ENCODE measurements at places on chromosomes 6 and 20.
A peak's percentile ranks its signal among the peaks of the same experiment; 100 is the strongest.

DNA sequence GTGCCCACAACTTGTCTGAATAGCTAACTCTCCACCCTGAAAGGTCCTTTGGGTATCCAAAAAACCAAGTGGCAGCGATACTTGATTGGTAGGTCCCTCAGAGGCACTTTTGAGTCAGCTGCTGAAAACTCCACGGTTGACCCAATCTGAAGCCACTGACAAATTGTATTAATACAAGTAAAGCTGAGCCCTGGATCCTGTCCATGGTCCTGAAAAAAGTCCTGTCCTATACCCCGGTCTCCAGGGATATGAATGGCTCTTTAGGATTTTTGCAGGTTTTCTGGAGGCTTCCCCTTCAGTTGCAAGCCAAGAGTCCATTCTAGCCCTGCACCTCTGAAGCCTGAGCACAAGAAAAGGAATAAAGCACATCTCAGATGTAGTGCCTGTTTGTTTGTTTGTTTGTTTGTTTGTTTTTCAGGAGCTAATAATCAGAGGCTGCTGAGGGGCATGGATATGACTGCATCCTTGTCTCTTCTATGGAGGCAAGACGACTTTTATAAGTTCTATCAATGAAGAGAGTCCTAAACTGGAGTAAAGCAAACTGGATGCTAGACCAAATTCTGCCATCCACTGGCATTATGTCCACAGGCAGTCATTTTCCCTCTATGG lies 1.7 kb upstream of the SLC12A5 start:
- DNase-seq = peak; percentile 8

- no peak for DNase-seq
Observed at GRCh38 chr6:4819706-4820283, 43.6 kb downstream of the CDYL start.

DNA sequence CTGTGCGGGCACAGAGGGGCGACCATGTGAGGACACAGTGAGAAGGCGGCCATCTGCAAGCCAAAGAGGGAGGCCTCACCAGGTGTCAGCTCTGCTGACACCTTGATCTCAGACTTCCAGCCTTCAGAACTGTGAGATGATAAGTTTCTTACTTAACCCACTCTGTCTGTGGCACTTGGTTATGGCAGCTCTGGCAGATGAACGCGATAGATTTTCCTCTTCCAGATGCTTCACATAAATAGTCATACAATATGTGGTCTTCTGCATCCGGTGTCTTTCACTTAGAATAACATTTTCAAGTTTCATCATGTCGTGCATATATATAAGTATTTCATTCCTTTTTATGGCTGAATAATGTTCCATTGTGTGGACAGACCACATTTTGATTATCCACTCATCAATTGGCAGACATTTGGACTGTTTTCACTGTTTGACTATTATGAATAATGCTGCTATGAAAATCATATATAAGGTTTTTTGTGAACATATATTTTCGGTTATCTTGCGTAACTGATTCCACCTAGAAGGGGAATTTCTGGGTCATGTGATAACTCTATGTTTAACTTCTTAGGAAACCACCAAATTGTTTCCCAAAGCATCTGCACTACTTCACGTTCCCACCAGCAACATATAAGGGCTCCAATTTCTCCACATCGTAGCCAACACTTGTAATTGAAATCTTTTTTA lies 30.2 kb downstream of the PRR18 start:
- no peak for DNase-seq

DNA sequence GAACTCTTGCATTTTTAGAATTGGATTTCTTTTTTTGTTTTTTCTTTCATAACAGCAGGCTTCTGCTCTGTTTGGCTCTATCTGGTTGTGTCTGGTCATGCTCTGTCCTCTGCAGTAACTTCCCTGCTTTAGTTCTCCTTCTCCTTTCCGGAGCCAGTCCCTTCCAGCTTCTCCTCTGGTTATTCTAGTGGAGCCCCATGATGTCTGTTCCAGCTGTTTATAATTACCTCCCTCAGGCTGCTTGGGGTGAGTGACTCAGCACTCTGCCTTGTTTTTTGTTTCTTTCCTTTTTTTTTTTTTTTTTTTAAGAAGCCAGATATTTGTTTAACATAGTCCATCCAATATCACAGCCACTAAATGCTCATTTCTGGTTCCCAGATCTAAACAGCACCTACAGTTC lies 409.6 kb downstream of the MAFB start:
- DNase-seq = peak; percentile 78

GRCh38 chr6:170128811-170129681 lies 161.8 kb downstream of the DLL1 start:
- no peak for DNase-seq

DNA sequence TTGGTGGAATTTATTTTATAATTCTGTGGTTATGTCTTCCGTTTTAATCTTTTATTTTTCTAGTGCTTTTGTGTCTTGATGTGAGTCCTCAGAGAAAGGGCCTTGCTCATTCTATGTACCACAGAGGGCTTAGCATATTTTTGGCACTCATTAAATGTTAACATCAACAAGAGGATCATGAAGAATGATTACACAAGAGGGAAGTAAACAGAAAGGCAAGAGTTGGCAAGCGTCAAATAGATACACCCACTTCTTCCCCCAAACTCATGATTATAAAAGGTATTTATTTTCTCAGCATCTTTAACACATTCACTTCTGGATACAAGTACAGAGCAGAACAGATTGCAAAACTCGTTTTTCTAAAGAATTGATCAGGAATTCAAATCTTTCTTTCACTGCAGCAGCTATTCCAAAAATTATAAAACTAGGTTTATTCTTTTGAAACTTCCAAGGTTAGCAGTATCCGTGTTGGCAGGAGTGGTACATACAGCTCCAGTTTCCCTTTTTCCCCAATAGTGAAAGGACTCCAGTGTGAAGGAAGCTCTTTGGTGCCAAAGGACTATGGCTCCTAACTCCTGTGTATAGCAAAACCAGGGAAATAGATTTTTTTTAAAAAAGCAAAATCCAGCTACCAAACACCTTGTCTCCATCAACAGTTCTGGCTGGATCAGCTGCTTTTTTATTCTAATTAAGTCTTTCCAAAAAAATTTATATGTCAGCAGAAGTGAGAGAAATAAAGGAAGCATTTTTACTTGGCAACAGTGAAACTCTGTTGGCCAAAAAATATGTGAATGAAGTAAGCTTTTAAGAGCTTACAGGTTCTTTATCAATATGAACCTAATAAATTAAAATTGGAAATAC lies 221.9 kb downstream of the ADGRG6 start:
- peak; percentile 52 for DNase-seq

GRCh38 chr6:122035173-122035572 lies 364.3 kb upstream of the HSF2 start:
- no peak for DNase-seq

DNA sequence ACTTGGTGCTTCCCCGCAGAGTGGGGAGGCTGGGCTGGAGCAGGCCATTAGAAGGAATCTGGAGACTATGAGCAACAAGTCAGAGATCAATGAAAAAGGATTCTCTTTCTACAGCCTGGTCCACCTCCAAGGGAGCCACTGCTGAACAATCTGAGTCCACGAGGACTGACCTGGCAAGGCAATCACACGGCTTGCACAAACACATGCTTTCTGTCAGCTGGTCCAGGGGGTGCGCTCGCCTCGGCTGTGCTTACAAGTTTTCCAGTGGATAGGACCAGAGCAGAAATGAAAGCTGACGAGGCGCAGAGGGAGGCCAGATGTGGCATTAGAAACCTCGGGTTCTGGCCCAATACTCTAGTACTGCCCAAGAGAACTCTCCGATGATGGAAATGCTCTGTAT lies 18.1 kb downstream of the KCNK5 start:
- DNase-seq = no peak

- DNase-seq = no peak
Observed at GRCh38 chr6:117168296-117169063, 96.9 kb upstream of the VGLL2 start.

DNA sequence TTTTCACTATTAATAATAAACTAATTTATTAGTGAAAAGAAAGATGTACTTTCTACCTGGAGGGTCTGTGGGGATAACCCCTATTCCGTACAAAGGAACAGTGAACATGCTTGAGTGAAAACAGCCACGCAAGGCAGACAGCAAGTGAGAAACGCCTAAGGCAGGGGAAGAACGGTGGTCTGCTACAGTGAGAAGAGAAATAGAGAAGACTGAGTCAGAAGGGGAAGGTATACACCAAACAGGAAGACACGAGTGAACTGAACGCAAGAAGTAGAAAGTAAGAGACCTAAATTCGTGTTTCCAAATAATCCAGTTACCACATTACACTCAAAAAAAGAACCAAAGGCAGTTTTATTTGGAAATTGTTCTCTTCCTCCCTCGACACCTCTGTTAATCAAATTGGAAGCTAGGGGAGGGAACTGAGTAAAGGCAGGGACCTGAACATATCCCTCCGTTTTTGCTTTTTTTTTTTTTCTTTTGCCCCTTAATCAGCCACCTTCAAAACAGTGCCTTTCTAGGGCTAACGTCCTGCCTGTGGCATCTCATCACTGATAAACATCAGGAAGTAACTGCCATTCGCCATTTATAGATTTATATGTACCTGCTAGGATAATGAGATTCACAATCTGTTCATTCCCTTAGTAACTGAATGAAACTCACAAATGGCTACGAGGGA lies 48.9 kb downstream of the ATXN1 start:
- no peak for DNase-seq

- no peak for DNase-seq
Observed at GRCh38 chr6:8131265-8131897, 29.0 kb upstream of the EEF1E1 start.

DNA sequence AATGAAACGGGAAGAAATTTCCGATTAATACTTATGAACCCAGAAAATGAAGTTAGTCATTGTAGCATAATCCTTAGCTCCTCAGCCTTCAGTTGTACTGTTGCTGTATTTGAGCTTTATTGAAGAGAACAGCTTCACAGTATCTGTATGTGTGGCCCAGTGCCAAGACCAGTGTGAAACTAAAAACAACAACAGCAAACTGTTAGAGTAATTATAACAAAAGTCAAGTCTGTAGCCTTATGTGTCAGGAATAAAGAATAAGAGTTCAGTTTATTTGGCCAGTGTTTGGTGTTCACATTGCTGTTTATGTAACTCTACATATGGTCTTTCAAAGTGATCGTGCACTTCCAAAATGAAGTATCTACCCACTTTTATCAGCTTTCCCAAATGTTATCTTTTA lies 70.9 kb downstream of the ARID1B start:
- no peak for DNase-seq

GRCh38 chr6:167113047-167113754 lies 9.7 kb upstream of the CCR6 start:
- no peak for DNase-seq

GRCh38 chr20:24419786-24420185 lies 49.6 kb upstream of the SYNDIG1 start:
- DNase-seq = no peak

DNA sequence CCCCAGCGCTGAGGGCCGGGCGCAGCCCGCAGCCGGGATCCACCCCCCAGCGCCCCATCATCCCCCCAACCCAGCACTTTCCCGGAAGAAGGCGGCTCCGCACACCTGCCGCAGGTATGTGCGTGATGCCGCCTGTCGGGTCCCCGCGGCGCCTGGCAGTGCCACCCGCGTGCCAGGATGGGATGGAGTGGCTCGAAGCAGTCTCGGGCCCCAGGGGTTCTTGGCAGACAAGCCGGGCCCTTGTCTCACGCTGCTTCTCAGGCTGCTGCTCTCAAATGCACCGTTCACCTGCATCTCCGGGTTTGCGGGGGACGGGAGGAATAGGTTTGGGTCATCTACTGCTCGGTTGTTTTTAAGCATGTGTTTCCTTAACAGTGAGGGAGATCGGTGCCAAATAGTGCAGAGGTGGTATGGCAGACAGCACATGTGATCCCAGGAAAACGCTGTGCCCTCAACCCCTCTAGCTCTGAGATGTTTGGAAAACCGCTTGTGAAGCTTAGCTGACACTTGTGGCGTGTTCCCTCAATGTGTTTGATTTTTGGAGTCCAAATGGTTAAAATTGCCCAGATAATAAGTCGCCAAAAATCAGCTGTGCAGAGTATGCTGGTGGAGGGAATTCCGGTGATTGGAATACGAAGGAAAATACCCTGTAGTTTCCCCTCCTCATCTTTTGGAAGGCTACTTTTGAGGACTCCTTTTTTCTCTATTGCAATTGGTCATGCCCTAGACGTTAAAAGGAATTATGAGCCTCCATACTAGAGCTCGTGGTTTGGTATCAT lies 926 bp downstream of the MYLIP start:
- DNase-seq = no peak

- DNase-seq = no peak
Observed at GRCh38 chr20:57742507-57743181, 32.8 kb upstream of the PMEPA1 start.

- DNase-seq = no peak
Observed at GRCh38 chr6:155011809-155012291, 16.7 kb downstream of the TIAM2 start.

GRCh38 chr20:48920527-48921167 lies 864 bp upstream of the ARFGEF2 start:
- no peak for DNase-seq

- DNase-seq = no peak
Observed at GRCh38 chr6:7777074-7777473, 51.2 kb downstream of the BMP6 start.

- no peak for DNase-seq
Observed at GRCh38 chr20:52179331-52180179, 12.0 kb downstream of the ZFP64 start.

DNA sequence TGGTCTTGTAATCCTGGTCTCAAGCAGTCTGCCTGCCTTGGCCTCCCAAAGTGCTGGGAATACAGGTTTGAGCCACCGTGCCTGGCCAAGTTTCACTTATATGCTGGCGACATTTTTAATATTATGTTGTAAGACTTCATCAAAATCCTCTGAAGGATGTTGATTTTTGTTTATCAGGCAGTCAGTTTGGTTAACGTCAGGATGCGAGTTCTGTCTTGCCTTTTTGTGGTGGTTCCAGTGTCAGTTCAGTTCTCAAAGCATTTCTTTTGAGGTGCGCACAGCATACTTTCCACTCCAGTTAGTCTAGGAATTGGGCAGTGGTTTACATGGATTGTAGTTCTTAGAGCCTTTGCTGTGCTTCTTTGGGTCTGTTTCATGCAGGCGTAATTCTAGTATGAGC lies 24.9 kb downstream of the SCAF8 start:
- no peak for DNase-seq

DNA sequence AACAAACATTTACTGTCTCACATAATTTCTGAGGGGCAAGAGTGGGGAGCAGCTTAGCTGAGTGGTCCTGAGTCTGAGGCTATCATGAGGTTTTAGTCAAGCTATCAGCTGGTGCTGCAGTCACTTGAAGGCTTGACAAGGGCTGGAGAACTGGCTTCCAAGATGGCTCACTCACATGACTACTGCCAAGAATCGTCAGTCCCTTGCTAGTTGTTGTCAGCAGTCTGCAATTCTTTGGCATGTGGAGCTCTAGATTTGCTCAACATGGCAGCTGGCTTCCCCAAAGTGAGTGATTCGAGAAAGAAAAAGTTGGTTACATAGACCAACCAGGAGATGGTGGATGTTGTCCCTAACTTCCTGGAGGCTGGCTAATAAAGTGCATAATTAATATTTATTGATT lies 2.8 kb upstream of the LRRC1 start:
- DNase-seq = no peak

Measured in AG09319 (cell line).